Cerebellar cortex (tissue), 1 donor: ENCODE measurements at places on chromosomes 2 and 18.

GRCh38 chr2:102310964-102311640, at the start of gene IL1RL1:
Gene IL1RL1, plus strand, starts transcription at chr2:102311563. Its CDS starts 26,702 bp downstream, at chr2:102338265.
- no peak for DNase-seq

DNA sequence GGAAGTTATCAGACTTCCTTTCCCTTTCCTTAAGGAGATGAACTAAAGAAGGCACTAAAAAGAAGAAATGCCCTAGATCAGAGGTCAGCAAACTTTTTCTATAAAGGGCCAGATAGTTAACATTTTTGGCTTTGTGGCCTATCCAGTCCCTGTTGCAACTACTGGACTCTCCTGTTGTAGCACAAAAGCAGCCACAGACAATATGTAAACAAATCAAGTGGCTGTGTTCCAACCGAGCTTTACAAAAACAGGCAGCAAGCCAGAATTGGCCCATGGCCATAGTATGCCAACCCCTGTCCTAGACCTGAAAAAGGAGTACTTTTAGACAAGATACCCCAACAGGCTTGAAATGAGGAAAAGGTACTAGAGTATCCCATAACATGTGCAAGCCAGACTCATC, 10.9 kb downstream of the NHEJ1 start:
- DNase-seq: no peak

DNA sequence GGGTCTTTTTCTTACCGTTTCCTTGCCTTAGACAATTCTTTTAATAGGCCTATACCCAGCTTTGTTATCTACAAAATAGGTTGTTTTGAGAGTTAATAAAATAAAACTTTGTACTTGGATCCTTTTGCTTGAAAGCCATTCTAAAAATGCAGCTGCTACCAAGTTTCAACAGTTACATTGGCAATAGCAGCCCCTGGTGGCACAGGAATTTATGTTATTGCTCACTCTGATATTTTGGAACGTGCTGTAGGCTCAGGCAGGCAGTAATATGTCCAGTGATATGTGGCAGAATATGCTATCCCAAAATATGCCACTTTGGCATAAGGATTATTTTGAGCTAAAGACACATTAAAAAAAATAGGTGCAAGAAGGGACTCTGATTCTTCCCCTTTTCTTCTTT, 6.7 kb upstream of the COMMD1 start:
- no peak for DNase-seq

DNA sequence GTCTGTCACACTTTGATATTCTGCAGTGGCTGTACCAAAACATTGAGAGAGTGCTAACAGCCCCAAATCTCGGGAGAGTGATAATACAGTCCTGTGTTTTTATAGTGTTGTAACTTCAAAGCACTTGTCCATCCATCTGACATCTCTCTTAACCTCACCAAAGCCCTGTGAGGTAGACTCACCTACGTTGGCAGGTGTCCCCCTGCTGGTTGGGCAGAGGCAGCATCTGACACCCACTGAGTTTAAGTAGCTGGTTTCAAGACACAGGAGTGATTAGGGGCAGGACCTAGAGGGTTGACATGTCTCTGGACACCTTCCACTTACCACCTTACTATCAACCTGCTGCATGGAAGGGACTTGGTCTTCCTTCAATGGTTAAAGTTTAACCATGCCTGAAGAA, 22.9 kb downstream of the COLEC12 start:
- no peak for DNase-seq

GRCh38 chr18:53033128-53033527, 693.1 kb downstream of the DCC start:
- no peak for DNase-seq
